T-helper 2 cell treated with Interferon-gamma antibody and Interleukin-4, amounts not matched to agents 5 μg/mL and 100 μg/mL, for 36 hours (primary cell): ENCODE measurements at places on chromosomes 5 and 9.

- DNase-seq = no peak
- H3K27ac ChIP-seq = no peak overlapping the region
- peaks cover 9% of the 10 kb centered on the region for H3K4me1 ChIP-seq
- H3K27me3 ChIP-seq = peaks cover 22% of the 10 kb centered on the region
Measured at GRCh38 chr9:95570646-95571045, 53.9 kb upstream of the PTCH1 start.

DNA sequence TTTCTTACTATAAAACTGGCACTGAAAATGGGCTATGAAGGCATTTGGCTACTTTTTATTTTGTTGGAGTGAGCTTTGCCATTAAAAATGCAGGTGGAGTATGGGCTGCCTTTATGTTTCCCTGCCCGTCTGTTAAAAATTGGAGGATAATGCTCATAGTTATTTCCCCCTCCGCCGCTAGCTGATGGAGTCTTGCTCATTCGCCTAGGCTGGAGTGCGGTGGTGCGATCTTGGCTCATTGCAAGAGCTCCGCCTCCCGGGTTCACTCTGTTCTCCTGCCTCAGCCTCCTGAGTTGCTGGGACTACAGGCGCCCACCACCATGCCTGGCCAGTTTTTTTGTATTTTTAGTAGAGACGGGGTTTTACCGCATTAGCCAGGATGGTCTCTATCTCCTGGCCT is 8.6 kb downstream of the G3BP1 start:
- H3K27ac ChIP-seq = no peak overlapping the region
- H3K4me3 ChIP-seq = no peak overlapping the region
- H3K36me3 ChIP-seq = peaks cover 29% of the 10 kb centered on the region
- no peaks in the 10 kb centered on the region for H3K27me3 ChIP-seq

- H3K4me1 ChIP-seq = no peaks in the 10 kb centered on the region
- no peaks in the 10 kb centered on the region for H3K36me3 ChIP-seq
- no peak overlapping the region for H3K27ac ChIP-seq
- no peak overlapping the region for H3K4me3 ChIP-seq
Measured at GRCh38 chr9:88528080-88528790, 6.7 kb upstream of the NXNL2 start.

GRCh38 chr9:38360839-38361472 is 31.5 kb upstream of the ALDH1B1 start:
- no peak overlapping the region for H3K27ac ChIP-seq
- no peaks in the 10 kb centered on the region for H3K36me3 ChIP-seq
- no peak overlapping the region for H3K4me3 ChIP-seq
- no peak for DNase-seq

DNA sequence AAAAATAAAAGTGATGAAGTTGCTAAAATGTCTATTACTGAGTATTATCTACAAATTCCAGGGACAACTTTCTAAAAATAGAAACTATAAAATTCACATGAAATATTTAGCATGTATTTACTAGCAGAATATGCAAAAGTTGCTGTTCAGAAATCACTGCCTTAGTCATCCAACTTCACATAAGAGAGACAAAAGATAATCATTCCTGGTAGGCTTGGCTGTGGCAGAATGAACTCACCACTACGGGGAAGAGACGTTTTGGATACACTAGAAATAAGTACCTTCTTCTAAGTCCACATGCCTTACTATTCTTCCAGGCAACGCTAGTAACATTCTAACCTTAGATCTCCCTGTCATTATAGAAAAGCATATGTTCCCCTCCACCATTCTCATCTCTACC is 272.2 kb downstream of the BNC2 start:
- no peaks in the 10 kb centered on the region for H3K4me1 ChIP-seq
- no peak for DNase-seq
- H3K27me3 ChIP-seq = no peaks in the 10 kb centered on the region
- no peaks in the 10 kb centered on the region for H3K36me3 ChIP-seq
- no peak overlapping the region for H3K27ac ChIP-seq

DNA sequence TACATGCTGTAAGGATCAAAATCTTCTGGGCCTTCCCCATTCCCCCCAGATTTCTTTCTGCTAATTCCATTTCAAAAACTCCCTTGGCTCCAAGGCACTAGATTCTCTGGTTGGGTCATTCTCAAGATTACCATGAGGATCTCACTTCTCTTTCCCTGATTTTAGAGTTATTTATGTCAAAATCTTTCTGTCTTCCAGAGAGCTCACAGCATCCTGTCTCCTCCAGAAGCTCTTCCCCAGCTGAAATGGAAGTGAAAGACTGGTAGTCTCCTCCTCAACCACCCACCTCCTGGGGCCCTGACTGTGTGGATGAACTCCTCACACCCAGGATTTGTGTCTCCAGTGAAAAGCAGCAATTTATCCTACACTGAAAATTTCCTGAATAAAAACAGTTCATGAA is 11.9 kb upstream of the ZNF366 start:
- DNase-seq = no peak
- H3K27ac ChIP-seq = no peak overlapping the region
- H3K4me1 ChIP-seq = no peaks in the 10 kb centered on the region
- no peaks in the 10 kb centered on the region for H3K36me3 ChIP-seq
- no peak overlapping the region for H3K4me3 ChIP-seq
- peaks cover 2% of the 10 kb centered on the region for H3K27me3 ChIP-seq

GRCh38 chr5:67414712-67415111 is 218.1 kb upstream of the CD180 start:
- H3K27me3 ChIP-seq = no peaks in the 10 kb centered on the region
- no peaks in the 10 kb centered on the region for H3K4me1 ChIP-seq
- no peaks in the 10 kb centered on the region for H3K36me3 ChIP-seq
- no peak overlapping the region for H3K27ac ChIP-seq
- no peak overlapping the region for H3K4me3 ChIP-seq
- DNase-seq = no peak
